ENCODE measurements at places on chromosomes 11 and 22.

DNA sequence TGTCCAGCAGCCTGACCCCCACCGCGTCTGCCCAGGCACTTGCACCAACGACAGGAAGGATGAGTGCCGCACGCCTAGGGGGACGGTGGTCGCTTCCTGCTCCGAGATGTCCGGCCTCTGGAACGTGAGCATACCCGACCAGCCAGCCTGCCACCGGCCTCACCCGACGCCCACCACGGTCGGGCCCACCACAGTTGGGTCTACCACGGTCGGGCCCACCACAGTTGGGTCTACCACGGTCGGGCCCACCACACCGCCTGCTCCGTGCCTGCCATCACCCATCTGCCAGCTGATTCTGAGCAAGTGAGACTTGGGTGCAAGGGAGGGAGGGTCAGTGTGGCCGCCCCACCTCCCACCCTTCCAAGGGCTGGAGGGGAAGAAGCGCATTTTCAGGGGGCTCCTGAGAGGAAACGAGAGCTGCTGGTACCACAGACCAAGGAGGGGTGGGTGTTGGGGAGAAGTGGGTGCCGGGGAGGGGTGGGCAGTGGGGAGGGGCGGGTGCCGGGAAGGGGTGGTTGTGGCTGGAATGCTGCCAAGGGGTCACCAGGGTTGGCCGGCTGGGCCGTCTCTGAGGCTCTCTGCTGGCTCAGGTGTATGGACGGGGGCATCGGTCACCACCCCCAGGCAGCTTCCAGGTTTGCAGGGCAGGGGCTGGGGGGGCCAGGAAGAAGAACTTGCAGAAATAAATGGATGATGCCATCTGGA, 27.7 kb upstream of the MUC5B start:
- DNase-seq, result peak; percentile 1

- no peak for DNase-seq
Measured at GRCh38 chr11:30260813-30261212, 30.0 kb downstream of the FSHB start.

DNA sequence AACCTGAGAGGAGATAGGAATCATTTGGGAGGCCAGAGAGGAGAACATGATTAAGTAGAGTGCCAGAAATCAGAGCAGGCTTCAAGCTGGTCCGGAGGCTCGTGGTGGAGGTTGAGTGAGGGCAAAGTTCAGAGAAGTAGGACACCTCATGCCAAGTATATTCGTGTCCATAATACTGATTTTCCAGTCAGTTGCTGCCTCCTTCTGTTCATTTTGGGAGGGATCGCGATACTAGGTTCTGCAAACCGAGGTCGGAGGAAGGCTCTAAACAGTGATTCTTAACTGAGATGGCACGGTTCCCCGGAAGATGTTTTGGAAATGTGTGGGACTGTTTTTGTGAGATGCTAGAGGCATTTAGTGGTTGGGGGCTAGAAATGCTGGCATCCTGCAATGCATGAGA, 13.6 kb upstream of the CD3E start:
- DNase-seq, result peak; percentile 43

- DNase-seq, result no peak
Measured at GRCh38 chr22:24214467-24215285, 30.2 kb downstream of the GGT5 start.

GRCh38 chr11:48013269-48013901, 33.0 kb downstream of the PTPRJ start:
- DNase-seq, result peak; percentile 71

DNA sequence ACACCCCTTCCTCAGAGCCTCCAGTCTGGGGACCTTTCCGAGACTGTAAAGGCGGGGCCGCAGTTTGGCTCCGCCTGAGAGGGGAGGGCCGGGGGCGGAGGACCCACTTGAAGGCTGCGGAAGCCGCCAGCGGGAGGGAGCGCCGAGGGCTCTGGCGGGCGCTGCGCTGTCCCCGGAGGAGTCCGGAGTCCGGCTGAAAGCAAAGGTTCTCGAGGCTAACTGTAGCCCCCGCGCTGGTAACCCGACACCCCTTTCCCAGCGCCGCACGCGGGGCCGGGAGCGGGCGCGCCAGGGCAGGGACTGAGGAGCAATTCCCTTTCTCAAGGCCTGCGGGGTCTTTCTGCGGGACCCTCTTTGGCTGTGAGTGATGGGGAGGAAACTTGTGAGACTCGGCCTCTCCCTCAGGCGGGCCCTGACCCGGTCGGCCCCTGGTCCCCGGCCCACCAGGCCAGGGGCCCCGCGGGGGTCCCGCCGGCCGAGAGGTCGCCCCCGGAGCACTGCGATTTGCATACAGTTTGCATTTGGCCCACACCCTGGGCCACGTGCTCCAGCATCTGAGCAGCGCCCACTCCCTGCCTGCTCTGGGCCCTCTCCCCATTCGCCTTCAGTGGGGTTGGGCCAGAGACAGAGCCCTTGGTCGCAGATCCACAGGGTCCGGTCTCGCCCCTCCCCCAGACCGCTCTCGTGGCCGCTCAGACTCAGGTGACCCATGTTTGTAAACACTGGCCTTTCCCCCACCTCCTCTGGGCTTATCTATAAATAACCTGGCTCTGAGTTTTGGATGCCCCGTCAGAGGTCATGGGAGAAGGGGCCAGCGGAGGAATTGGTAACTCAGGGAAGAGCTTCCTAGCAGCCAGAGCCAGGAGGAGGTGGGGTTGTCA, 519 bp upstream of the ART5 start:
- DNase-seq, result peak; percentile 28

GRCh38 chr11:125224391-125225021, 60.0 kb downstream of the PKNOX2 start:
- no peak for DNase-seq

GRCh38 chr11:15341587-15341986, 226.9 kb downstream of the INSC start:
- DNase-seq, result no peak

- no peak for DNase-seq
Measured at GRCh38 chr11:70771099-70771885, 373.0 kb downstream of the CTTN start.

DNA sequence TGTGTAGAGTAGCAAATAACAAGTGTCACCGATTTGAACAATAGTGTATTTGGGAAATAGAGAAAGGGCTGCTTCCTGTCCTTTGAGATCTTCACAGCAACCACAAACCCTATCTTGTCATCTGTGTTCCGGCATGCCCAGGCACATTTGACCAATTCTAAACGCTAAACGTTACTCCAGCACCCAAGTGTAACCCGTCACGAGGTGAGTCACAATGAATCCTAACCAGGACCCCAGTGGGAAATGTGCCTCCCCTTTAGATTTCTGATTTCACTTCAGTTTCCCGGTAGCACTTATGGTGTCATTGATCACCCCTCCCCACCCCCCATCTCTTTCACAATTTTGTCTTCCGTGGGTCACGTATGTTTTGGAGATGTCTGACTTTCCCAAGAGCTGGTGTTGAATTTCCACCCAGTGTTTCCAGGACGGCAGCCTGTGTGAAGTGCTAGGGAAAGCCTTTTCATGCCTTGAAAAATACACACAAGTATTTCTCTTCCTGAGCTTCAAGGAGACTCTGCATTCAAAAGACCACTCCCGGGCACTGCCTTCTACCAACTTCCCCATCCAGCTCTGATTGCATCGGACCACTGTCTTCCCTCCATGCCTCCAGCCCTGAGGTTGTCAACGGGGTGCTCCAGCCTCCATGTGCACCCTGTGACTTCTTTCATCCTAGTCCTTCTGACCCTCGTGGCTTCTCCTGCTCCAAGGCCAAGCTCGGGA, 10.5 kb upstream of the C11orf24 start:
- DNase-seq, result peak; percentile 67

GRCh38 chr11:129141748-129142523, 50.2 kb downstream of the ARHGAP32 start:
- DNase-seq, result no peak

GRCh38 chr11:67303132-67303834, at the start of gene SSH3:
Gene SSH3, plus strand, starts transcription at chr11:67303530. Its CDS starts 96 bp downstream, at chr11:67303626.
- no peak for DNase-seq

- DNase-seq, result no peak
Measured at GRCh38 chr11:121651257-121651605, 198.5 kb upstream of the SORL1-AS1 start.
